ENCODE measurements at places on chromosomes 7 and 10.

GRCh38 chr7:28088032-28088431, 92.6 kb downstream of the JAZF1 start:
- no peak for DNase-seq

GRCh38 chr10:117363028-117363427, 12.2 kb downstream of the PDZD8 start:
- DNase-seq = no peak

DNA sequence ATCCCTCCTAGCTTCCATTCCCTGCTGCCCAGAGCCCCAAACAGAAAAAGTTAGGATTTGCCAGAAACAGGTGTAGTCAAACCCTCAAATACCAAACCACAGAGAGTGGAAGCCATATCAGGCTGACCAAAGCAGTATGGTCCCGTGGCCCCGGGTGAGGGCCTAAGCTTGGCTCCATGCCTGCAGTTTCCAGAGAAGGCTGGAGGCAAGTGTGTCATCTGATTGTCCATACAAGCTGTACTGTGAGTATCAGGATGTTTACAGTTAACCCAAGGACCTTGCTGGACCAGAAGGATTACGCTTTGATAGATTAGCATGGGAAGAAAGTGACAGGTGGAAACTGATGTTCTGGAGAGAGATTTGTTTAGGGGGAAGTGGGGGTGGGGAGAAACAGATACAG, 96.3 kb downstream of the PRKAG2 start:
- DNase-seq = no peak

DNA sequence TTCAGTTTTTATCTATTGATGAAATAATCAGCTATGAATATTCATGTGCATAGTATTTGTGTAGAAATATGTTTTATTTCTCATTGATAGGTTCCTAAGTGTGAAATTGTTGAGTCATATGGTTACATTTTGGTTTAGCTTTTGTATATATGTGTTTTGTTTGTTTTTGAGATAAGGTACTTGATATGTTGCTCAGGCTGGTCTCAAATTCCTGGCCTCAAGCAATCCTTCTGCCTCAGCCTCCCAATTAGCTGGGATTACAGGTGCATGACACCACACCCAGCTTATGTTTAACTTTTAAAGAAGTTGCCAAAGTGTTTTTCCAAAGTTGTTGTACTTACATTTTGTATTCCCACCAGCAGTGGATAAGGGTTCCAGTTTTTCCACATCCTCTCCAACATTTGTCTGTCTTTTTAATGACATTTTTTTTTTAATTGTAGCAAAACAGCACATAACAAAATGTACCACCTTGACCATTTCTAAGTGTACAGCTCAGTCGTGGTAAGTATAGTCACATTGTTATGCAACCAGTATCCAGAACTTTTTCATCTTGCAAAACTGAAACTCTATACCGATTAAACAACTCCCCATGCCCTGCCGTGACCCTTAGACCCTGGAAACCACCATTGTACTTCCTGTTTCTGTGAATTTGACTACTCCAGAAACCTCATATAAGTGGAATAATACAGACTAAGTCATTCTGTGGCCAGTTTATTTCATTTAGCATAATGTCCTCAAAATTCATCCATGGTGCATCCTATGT, 12.6 kb upstream of the UBE2D1 start:
- DNase-seq = no peak

DNA sequence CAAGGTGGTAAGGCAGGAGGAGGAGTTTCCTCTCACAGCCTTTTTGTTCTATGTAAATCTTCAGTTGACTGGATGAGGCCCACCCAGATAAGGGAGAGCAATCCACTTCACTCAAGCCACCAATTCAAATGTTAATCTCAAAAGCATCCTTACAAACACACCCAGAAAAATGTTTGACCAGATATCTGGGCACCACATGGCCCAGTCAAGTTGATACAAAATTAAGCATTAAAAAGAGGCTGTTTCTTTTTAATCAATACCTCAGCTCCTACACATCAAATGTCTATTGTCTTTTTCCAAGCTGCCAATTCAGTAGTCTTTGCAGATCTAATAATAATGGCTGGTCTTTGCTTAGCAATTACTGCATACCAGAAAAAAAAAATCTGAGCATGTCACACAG, 18.0 kb upstream of the LYZL1 start:
- no peak for DNase-seq
